Ecto neural progenitor cell (in vitro differentiated cells): ENCODE measurements at places on chromosomes 13 and 19.

- no peak for DNase-seq
Measured at GRCh38 chr19:56639217-56639616, 3.7 kb upstream of the SMIM17 start.

- DNase-seq = no peak
Measured at GRCh38 chr19:4164262-4164661, 10.8 kb downstream of the CREB3L3 start.

DNA sequence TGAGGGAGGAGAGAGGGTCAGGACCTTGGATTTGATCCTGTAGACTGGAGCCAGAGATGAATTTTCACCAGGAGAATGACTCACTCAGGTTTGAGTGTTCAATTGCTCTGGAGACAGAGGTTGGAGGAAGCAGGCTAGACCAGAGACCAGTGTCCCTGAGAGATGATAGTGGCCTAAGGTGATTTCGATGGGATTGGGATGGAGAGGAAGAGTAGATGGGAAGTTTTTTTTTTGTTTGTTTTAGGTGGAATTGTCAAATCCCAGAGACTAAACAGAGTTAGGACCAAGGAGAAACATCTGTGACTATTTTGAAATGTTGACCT lies 2.3 kb downstream of the CEBPG start:
- DNase-seq = no peak

GRCh38 chr13:106916329-106916976 lies 348.5 kb upstream of the ARGLU1 start:
- DNase-seq = no peak

DNA sequence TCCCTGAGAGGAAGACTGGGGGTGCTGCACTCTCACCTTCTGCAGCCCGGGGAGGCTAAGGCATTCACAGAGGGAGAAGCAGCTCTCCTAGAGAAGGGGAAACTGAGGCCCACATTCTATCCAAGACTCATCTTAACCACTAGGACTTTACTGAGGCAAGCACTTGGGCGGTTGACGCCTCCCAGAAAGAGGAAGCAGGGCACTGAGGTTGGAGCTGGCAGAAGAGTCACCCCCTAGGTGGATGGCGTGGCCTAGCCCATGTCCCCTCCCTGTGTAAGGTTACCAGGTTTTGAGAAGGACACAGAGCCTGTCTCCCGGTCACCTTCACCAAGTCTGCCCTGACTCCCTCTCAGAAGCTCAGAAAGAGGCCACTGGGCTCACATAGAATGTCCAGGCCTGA lies 2.7 kb downstream of the S1PR2 start:
- no peak for DNase-seq

DNA sequence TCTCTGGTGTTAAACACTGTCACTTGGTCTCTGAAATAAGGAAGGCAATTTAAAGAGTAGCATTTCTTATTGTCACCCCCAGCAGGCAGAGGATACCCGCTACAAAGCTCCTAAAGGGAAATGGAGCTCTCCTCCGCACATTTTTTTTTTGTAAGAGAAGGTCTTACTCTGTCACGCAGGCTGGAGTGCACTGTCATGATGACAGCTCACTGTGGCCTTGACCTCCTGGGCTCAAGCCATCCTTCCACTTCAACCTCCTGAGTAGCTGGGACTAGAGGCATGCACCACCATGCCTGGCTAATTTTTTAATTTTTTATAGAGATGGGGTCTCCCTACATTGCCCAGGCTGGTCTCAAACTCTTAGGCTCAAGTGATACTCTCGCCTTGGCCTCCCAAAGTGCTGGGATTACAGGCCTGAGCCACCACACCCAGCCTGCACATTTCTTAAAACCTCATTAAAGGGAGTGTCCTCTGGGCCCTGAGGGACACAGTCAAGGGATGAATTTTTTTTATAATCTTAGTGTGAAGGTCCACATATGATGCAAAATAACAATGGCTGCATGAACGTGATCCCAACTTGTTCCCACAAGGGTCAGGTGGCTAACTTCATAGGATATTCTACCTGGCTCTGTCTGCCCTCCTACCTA lies 32.1 kb downstream of the SLC25A30 start:
- DNase-seq = no peak

- DNase-seq = no peak
Measured at GRCh38 chr13:99774644-99775043, 196.9 kb downstream of the ZIC5 start.

DNA sequence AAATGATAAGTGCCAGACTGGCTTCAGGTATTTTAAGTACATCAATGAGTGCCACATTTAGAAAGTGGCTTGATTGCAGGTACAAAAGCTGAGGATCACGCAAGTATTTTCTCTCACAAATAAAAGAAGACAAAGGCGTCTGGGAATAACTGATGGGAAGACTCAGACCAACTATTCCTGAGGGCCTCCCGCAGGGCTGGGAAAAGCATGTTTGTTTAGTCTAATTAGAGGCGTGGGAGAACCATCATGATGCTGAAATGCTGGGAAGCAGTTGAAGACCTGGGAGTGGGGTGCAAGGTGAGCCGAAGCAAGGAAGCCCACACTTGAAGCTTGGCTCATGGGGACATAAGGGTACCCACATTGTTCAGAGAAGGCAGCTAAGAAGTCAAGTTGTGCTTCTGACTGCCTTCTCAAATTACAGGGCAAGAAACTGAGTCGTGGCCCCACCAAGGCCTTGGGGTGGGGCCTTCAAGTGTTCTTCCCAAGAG lies 536.0 kb downstream of the MYO16 start:
- DNase-seq = no peak

DNA sequence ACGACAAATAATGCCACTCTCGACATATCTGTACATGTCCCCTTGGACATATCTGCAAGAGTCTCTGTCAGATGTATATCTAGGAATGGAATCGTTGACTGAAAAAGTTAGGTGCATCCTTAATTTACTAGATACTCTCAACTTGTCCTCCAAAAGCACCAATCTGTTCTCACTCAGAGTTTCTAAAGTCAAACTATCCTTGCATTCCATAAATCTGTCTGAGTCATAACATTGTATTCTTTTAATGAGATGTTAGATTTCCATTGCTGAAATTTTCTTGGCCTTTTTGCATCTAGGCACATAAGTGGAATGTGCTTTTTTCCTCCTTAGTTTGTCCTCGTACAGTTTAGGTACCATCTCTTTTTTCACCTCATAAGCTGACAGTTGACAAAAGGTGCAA lies 139.8 kb downstream of the PTPRS start:
- no peak for DNase-seq

- DNase-seq = no peak
Measured at GRCh38 chr13:50389726-50390125, 374.5 kb downstream of the KCNRG start.
